Thoracic aorta (tissue), 2 donors: ENCODE measurements at places on chromosomes 3 and 15. TPM values are rescaled to one million over a fixed set of nuclear protein-coding genes. Genes with fewer than 3 reads are reported as not detected.

- no peaks in the 10 kb centered on the region for H3K36me3 ChIP-seq
- H3K27ac ChIP-seq = no peak overlapping the region
- H3K4me1 ChIP-seq = peaks cover 17% of the 10 kb centered on the region
- H3K27me3 ChIP-seq = no peaks in the 10 kb centered on the region
- no peak overlapping the region for H3K4me3 ChIP-seq
- no peak for DNase-seq
Measured at GRCh38 chr3:193865339-193865738, 270.6 kb upstream of the HES1 start.

DNA sequence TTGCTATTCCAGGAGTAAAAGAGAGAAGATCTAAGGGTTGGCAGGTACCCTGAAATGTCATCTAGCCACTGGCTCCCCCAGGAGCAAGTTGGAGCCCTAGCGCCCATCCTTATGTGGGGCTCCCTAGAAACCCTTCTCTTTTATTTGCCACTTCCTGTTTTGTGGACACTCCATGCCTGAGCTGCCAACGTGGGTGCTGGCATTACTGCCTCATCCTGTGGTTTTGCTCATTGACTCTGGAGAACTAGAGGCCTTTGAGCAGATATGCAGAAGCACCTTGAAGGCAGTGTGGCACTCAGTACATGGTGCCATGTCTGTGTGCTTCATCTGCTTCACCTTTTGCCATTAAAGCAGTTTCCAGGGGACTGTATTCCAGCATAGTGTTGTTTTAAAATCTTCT, 8.1 kb downstream of the EDEM1 start:
- no peaks in the 10 kb centered on the region for H3K27me3 ChIP-seq
- H3K4me3 ChIP-seq = no peak overlapping the region
- peak overlapping the region; percentile 14 for H3K27ac ChIP-seq
- H3K36me3 ChIP-seq = no peaks in the 10 kb centered on the region
- DNase-seq = no peak

DNA sequence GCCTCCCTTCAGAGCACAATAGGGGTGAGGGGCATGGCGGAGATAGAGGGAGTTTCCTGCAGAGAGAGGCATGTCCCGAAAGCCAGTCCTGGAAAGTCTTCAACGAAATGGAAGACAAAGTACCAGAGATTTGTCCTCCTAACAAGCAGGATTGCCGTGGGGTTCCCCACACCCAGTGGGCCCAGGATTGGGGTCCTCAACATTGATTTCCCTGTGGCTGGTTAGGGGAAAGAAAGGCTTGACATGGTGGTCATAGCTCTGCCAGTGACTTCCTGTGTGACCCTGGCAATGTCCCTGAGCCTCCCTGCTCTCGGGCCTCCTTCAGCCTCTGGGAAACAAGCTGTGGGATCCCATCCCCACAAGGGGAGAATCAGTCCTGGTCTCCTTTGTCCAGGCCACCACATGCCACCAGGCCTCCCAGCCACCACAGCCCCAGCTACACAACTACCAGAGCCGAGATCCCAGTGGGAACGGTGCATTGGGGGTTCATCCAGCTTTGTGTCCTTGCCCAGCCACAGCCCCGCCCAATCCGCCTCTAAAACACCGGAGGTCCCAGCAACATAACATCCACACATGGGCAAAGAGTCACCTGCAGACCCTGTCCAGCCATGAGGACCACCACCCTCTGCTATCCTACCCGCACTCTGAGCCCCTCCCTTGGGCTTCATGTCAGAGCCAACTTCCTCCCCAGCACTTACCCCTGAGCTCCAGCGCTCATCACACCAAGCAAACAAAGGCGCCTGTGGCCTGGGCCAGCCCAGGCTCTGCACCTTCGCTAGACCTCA, 63.0 kb downstream of the ADAMTS17 start:
- no peaks in the 10 kb centered on the region for H3K27me3 ChIP-seq
- DNase-seq = no peak
- no peak overlapping the region for H3K27ac ChIP-seq
- H3K4me3 ChIP-seq = no peak overlapping the region
- peaks cover 12% of the 10 kb centered on the region for H3K4me1 ChIP-seq
- H3K36me3 ChIP-seq = no peaks in the 10 kb centered on the region

- no peak overlapping the region for H3K4me3 ChIP-seq
- no peak overlapping the region for H3K27ac ChIP-seq
- no peaks in the 10 kb centered on the region for H3K36me3 ChIP-seq
- DNase-seq = no peak
Measured at GRCh38 chr3:151859905-151860304, 13.5 kb upstream of the SUCNR1 start.

DNA sequence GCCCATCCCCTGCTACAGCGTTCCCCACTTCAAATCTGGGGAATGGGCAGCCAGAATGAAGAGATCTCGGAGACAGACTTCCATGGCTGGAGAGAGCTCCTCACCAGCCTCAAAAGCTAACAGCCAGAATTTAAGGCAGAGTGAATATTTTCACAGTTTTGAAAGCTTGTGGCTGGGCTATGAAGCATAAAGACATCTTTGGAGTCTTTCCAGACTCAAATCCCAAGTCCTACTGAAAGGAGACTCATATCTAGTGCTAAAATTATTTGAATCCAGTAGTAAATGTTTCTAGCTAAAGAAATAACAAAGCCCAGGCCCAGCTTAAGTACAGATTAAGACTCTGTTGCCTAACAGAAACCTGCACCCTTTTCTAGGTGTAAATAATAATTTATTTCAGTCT, 628.4 kb upstream of the ALCAM start:
- DNase-seq = no peak
- no peak overlapping the region for H3K4me3 ChIP-seq
- peaks cover 4% of the 10 kb centered on the region for H3K4me1 ChIP-seq
- H3K27me3 ChIP-seq = no peaks in the 10 kb centered on the region
- H3K27ac ChIP-seq = no peak overlapping the region

DNA sequence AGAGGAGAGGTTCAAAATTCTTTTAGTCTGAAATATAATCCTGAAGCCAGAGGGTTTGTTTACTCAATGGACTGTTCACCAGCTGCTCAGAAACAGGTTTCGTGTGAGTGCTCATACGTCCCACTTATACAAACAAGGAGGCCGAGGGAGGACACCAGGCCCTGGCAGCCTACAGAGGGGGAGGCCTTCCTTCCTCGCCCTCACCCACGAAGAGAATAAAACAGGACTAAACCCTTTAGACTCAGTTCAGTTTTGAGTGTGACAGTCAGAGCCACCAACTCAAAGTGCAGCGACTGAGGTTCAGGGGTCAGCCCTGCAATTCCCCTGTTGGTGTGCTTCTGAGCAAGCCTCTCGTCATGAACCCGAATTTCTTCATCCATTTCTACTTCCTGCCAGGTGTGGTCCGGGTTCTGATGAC, 17.3 kb downstream of the FAM174B start:
- no peak overlapping the region for H3K4me3 ChIP-seq
- no peak for DNase-seq
- H3K27ac ChIP-seq = no peak overlapping the region
- H3K36me3 ChIP-seq = no peaks in the 10 kb centered on the region
- no peaks in the 10 kb centered on the region for H3K27me3 ChIP-seq

GRCh38 chr3:44318891-44319311, 19.7 kb upstream of the TCAIM start:
- no peaks in the 10 kb centered on the region for H3K4me1 ChIP-seq
- H3K4me3 ChIP-seq = no peak overlapping the region
- H3K36me3 ChIP-seq = no peaks in the 10 kb centered on the region
- no peak for DNase-seq
- H3K27me3 ChIP-seq = no peaks in the 10 kb centered on the region

DNA sequence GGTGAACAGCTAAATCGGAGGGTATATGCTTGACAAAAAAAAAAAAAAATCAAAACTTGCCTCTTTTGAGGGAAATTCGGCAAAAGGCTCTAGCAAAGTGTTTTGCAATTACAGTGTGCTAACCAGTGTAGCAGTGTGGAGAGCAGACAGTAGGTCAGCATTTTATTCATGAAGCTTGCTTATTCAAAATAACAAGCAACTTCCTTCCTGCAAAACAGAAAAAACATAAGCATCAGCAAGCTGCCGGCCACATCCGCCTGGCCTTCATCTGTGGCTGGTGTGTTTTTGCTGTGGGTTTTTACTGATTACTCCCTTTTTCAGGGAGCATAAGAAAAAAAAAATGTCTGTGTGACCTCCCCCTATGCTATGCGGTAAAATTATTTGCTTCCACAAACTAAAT, 434.1 kb downstream of the OCA2 start:
- H3K4me1 ChIP-seq = no peaks in the 10 kb centered on the region
- no peak overlapping the region for H3K4me3 ChIP-seq
- H3K27me3 ChIP-seq = no peaks in the 10 kb centered on the region

Gene TMEM40
- not detected for total RNA-seq

Gene STIMATE
- total RNA-seq = 75.1 TPM

Gene ADAMTS7
- 15.6 TPM for total RNA-seq

Gene DZIP1L
- total RNA-seq = 61.1 TPM

Gene TUSC7
- total RNA-seq = not detected

Gene LMOD3
- total RNA-seq = not detected

Gene DUOX2
- total RNA-seq = not detected

Gene CKMT1B
- not detected for total RNA-seq

Gene KLHL40
- not detected for total RNA-seq

Gene NPAP1
- not detected for total RNA-seq
